ELF-1 (cell line): ENCODE measurements at places on chromosomes 7 and 10.
A peak's percentile ranks its signal among the peaks of the same experiment; 100 is the strongest.

DNA sequence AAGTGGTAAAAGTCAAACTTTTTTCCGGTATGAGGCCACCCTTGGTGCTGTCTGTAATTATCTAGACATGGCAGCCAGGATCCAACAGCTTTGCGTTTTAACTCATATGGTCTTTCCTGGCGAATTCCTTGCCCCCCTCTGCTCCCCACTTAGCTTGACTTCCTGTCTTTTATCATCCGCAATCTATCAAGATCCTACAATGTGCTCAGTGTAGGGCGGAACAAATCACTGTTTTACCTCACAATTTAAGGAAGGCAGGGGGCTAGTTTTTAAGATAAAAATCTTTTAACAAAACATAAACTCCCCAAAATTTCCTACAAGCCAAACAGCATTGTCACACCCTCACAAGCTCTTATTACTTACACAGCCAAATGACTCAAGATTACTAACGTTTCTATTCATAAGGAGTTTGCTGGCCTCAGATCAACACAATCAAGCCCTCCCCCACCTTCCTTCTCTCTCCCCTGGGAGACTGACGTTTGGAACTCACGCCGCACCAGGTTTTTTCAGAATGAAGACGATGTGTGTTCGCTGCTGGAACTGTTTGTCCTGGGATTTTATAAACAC is 1.3 kb upstream of the CDK14 start:
- peak; percentile 31 for DNase-seq

- DNase-seq: no peak
Measured at GRCh38 chr7:55400191-55400590, 35.1 kb downstream of the LANCL2 start.

- DNase-seq: no peak
Measured at GRCh38 chr10:48701139-48701901, 16.6 kb downstream of the WDFY4 start.

DNA sequence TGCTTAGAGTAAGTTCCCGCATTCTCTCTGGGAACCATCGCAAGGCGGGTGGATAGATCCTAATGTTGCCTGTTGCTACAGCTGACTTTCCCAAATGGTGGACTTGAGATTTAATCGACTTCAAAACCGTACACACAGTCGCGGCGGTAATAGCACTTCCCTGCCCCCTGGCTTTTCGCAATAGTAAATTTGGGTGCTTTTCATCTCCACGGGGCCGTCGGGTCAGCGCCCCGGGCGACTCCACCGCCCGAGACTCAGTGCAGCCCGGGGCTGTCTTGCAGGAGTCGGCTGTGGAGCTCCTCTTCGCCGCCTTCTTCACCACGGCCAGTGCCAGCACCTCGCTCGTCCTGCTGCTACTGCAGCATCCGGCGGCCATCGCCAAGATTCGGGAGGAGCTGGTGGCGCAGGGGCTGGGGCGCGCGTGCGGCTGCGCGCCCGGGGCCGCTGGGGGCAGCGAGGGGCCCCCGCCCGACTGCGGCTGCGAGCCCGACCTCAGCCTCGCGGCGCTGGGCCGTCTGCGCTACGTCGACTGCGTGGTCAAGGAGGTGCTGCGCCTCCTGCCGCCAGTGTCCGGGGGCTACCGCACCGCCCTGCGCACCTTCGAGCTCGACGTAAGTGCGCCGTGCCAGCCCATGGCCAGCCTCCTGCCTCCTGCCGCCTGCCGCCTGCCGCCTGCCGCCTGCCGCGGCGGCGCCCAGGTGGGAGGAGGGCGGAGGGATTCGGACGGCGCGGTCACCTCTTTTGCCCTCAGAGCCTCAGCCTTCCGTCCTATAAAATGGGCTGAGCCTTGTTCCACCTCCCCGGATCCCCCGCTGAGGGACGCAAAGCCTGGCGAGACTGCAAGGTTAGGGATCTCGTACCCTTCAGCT is 5.3 kb downstream of the CYP26C1 start:
- DNase-seq: no peak

DNA sequence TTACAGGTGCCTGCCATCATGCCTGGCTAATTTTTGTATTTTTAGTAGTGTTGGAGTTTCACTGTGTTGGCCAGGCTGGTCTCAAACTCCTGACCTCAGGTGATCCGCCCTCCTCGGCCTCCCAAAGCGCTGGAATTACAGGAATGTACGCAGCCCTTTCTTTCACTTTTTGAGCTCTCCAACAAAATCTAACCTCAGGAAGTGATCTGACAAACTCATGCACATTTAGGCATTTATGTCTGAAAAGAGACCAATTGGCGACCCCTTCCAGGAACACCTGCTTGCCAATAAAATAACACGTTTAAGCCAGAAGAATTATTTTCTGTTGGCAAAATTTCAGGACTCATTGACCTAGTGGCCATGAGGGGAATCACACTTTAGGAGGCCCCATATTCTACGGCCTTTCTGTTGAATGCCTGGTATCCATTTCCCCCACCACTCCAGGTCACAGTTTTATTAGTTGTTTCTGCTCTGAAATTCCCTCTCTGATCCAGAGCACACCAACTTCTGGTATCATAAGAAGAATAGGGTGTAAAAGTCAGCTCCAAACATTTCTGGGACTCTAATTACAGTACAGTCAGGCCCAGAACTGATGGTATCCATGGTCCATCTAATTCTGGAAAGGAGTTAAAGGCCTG is 65.8 kb upstream of the FRMD4A start:
- no peak for DNase-seq

DNA sequence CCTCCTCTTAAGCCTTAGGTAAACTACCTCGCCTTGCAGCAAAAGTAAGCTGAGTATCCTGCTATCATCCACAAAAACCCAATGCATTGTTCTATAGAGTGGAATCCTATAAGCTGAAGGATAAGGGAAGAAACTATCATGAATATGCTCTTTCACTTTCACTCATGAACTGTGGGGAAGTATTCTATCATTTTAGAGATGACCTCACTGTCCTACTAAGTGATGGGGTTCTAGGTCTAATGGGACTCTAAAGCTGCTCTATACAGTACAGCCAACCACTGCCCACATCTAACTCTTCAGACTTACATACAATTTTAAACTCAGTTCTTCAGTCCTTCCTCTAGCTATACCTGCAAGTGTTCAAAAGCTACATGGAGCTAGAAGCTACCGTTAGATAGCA is 16.2 kb downstream of the MKRN1 start:
- no peak for DNase-seq
